Stomach (tissue), 19 donors: ENCODE measurements at places on chromosomes 4 and X. TPM values are rescaled to one million over a fixed set of nuclear protein-coding genes. Genes with fewer than 3 reads are reported as not detected.

DNA sequence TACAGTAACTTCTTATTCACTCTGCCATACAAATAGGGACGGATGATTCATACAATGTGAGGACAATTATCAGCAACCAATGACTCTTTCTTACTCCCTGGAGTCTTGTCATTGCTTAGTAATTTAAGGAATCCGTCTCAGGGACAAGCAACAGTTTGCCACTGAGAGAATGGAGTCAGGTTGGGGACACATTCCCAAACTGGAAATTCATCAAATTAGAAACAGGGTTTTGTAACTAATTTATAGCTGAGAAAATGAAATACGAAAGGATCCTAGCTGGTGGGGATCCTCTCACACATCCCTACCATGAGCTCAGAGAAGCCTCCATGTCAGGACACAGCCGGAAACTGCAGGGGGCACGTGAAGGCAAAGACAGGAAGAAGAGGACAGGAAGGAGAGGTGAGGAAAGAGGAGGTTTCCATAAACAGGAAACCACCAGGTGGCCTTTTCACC is 50.4 kb upstream of the KDR start:
- no peaks in the 10 kb centered on the region for H3K36me3 ChIP-seq
- no peaks in the 10 kb centered on the region for H3K4me1 ChIP-seq
- H3K27ac ChIP-seq, result no peak overlapping the region
- no peak overlapping the region for H3K4me3 ChIP-seq
- H3K27me3 ChIP-seq, result no peaks in the 10 kb centered on the region
- no peak for DNase-seq

GRCh38 chrX:96770315-96770714 is 85.7 kb downstream of the DIAPH2 start:
- DNase-seq, result peak; percentile 20
- no peaks in the 10 kb centered on the region for H3K36me3 ChIP-seq
- no peak overlapping the region for H3K4me3 ChIP-seq
- H3K4me1 ChIP-seq, result no peaks in the 10 kb centered on the region
- H3K27me3 ChIP-seq, result no peaks in the 10 kb centered on the region
- H3K27ac ChIP-seq, result no peak overlapping the region

DNA sequence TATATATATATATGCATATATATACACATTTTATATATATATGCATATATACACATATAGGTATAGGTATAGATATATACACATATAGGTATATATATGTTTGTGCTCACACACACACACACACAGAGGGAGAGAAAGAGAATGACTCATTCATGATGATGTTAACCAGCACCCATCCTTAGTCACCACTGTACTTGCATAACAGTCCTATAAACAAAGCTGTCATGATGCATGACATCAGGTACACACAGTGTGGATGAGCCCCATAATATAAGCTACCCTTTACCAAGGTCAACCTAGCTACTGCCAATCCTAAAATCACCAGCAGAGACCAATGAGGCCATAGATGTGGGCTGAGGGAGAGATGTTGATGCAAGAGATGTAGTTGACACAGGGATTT is 1408.0 kb downstream of the RAPGEF2 start:
- no peak for DNase-seq
- no peaks in the 10 kb centered on the region for H3K4me1 ChIP-seq

GRCh38 chrX:145190801-145191389 is 56.4 kb upstream of the SPANXN1 start:
- no peaks in the 10 kb centered on the region for H3K36me3 ChIP-seq
- DNase-seq, result peak; percentile 20
- H3K4me1 ChIP-seq, result no peaks in the 10 kb centered on the region
- H3K27ac ChIP-seq, result no peak overlapping the region
- no peak overlapping the region for H3K4me3 ChIP-seq
- H3K27me3 ChIP-seq, result no peaks in the 10 kb centered on the region

GRCh38 chrX:102837847-102838246 is 99.2 kb upstream of the RAB40AL start:
- no peaks in the 10 kb centered on the region for H3K4me1 ChIP-seq
- H3K36me3 ChIP-seq, result no peaks in the 10 kb centered on the region
- no peak for DNase-seq

- H3K4me1 ChIP-seq, result peaks cover 75% of the 10 kb centered on the region
- no peak for DNase-seq
- H3K27ac ChIP-seq, result peak overlapping the region; percentile 31
- no peaks in the 10 kb centered on the region for H3K27me3 ChIP-seq
- H3K4me3 ChIP-seq, result no peak overlapping the region
Measured at GRCh38 chr4:158783785-158784184, 15.0 kb downstream of the FNIP2 start.

DNA sequence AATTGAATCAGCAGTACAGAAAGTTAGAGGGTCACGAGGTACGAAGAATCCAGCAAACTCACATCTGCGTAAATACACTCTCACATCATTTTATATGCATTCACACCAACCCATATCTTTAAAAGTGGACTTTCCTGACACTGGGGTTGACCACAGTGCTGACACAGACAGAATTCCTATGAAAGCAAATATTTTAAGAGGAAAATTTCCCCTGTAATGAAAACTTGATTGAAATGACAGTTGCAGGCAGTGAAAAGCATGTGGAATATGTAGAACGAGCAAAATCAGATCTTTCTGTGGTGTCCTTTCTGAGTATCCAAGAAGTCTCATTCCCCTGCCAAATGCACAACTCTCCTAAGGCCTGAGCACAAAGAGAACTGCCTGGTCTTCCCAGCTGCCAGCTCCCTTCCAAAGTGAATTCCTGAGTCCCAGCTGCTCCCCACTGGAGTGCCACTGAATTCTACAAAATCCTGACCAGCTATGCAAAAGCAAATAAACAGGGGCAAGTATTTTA is 50.5 kb upstream of the FAM9C start:
- no peaks in the 10 kb centered on the region for H3K27me3 ChIP-seq
- peaks cover 6% of the 10 kb centered on the region for H3K4me1 ChIP-seq
- H3K4me3 ChIP-seq, result no peak overlapping the region
- H3K36me3 ChIP-seq, result no peaks in the 10 kb centered on the region
- DNase-seq, result no peak

DNA sequence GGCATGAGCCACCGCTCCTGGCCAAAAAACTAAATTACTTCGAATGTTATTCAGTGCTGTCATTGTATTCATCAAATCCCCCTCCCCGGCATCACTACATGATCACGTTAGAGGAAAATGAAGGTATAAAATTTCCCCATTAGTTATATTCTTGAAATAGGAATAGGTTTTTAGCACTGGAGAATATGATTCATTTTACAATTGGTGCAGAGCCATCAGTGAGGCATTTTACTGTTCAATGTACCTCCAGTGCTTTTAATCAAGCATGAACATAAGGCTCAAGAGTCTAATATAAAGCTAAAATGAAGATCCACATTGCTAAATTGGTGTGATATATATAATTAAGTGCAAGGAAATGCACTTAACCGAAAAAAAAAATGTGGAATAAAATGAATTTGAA is 18.3 kb downstream of the KLF3 start:
- H3K27me3 ChIP-seq, result no peaks in the 10 kb centered on the region
- no peaks in the 10 kb centered on the region for H3K36me3 ChIP-seq
- no peak overlapping the region for H3K27ac ChIP-seq
- peaks cover 37% of the 10 kb centered on the region for H3K4me1 ChIP-seq

- H3K27ac ChIP-seq, result no peak overlapping the region
- H3K4me3 ChIP-seq, result no peak overlapping the region
- no peaks in the 10 kb centered on the region for H3K4me1 ChIP-seq
- no peaks in the 10 kb centered on the region for H3K36me3 ChIP-seq
Measured at GRCh38 chr4:19117022-19117421, 1095.5 kb upstream of the LCORL start.

- no peak overlapping the region for H3K4me3 ChIP-seq
- H3K36me3 ChIP-seq, result no peaks in the 10 kb centered on the region
- DNase-seq, result no peak
- H3K27ac ChIP-seq, result no peak overlapping the region
- no peaks in the 10 kb centered on the region for H3K4me1 ChIP-seq
- no peaks in the 10 kb centered on the region for H3K27me3 ChIP-seq
Measured at GRCh38 chr4:90542216-90542615, 415.0 kb downstream of the CCSER1 start.

DNA sequence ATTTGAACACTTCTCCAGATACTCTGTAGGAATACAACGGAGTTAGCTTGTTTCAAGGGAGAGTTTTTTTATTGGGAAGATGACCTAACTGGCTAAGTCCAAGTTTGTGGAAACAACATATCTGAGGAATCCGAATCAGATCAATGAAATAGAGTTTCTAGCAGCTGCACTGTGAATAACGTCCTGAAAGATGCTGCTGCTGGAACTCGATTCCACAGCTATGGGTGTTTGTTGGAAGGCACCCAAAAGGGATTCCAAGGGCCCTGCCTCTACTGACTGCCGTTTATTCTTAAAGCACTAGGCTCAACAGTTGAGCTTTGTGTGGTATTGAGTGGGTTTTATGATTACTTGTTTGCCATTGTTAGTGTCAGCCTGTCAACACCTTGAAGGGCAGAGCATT is 6.6 kb upstream of the GBA3 start:
- no peak for DNase-seq
- no peaks in the 10 kb centered on the region for H3K36me3 ChIP-seq
- no peak overlapping the region for H3K27ac ChIP-seq
- no peaks in the 10 kb centered on the region for H3K27me3 ChIP-seq
- H3K4me1 ChIP-seq, result no peaks in the 10 kb centered on the region

DNA sequence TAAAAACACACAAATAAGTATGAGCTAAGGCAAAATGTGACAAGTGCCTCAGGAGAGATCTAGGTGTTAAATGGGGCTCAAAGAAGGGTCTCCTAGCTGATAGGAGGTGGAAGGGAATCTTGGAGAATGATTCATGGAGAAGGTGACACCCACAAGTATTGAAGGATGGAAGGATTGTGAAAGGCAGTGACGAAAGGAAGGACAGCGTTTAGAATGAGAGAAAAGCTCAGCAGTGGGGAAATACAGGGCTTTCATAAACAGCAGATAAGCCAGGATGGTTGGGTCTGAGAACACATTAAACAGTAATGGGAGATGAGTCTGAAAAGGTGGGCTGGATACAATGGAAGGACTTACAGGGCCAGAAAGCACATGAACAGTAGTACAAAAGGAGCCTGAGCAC is 11.5 kb downstream of the ANXA5 start:
- no peak overlapping the region for H3K27ac ChIP-seq
- DNase-seq, result no peak
- H3K4me3 ChIP-seq, result no peak overlapping the region
- H3K27me3 ChIP-seq, result no peaks in the 10 kb centered on the region
- H3K36me3 ChIP-seq, result peaks cover 59% of the 10 kb centered on the region

- H3K4me1 ChIP-seq, result no peaks in the 10 kb centered on the region
- no peaks in the 10 kb centered on the region for H3K27me3 ChIP-seq
- H3K36me3 ChIP-seq, result no peaks in the 10 kb centered on the region
- no peak overlapping the region for H3K4me3 ChIP-seq
- no peak overlapping the region for H3K27ac ChIP-seq
- no peak for DNase-seq
Measured at GRCh38 chrX:23631136-23631535, 36.2 kb upstream of the PRDX4 start.

DNA sequence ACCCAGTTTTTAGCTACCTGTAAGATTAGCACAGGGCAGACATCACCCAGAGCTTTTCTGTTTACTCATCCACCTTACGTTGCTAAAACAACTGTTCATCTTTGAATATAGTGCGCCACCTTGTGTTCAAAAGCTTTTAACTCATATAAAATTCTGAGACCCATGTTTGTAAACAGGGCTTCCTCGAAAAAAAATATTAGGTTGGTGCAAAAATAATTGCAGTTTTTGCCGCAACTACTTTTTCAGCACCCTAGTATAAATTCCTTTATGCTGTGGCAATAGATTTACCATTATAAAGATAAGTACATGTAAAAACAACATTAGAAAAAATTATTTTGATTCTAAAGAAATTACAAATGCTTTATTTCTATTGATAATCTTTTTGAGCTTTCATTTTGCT is 147.9 kb downstream of the LRBA start:
- H3K4me1 ChIP-seq, result no peaks in the 10 kb centered on the region
- H3K36me3 ChIP-seq, result peaks cover 37% of the 10 kb centered on the region
- DNase-seq, result peak; percentile 91

DNA sequence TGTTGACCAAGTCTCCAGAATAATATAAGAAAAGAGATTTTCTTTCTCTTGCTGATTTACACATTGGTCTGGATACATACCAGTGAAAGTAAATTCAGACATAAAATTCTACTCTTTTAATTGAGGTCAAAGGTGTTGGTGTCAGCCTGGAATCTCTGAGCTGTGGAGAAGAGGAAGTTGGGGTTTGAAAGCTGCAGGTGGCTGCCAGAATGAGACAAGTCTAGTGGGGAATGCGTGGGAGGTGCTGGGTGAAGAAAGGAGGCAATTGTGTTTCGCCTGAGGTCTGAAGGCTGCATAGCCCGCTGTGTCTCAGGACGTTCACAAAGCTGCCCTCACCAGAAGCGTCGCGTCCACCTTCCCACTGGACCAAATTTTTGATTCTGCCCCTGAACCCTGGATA is 31.2 kb downstream of the PHEX start:
- no peak overlapping the region for H3K4me3 ChIP-seq
- H3K4me1 ChIP-seq, result no peaks in the 10 kb centered on the region
- no peaks in the 10 kb centered on the region for H3K36me3 ChIP-seq
- no peaks in the 10 kb centered on the region for H3K27me3 ChIP-seq
- DNase-seq, result no peak
- H3K27ac ChIP-seq, result no peak overlapping the region

DNA sequence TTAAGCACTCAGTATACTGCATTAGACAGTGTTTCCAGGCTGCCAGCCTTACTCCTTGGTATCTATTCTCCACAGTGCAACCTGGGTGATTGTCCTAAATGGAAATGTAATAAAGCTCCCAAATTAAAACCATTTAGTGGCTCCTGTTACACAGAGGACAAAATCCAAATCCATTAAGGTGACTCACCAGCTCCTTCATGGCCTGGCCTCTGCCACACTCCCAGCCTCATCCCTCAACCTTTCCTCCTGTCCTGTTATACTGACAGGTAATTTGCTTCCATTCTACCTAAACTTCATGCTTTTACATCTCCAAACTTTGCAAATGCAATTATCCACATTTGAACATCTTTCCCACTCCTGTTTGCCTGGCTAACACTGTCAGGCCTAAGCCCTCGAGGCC is 140.3 kb downstream of the INPP4B start:
- H3K27me3 ChIP-seq, result no peaks in the 10 kb centered on the region
- no peak overlapping the region for H3K4me3 ChIP-seq
- DNase-seq, result no peak

- H3K27ac ChIP-seq, result peak overlapping the region; percentile 88
- H3K4me1 ChIP-seq, result peaks cover 13% of the 10 kb centered on the region
- peak; percentile 49 for DNase-seq
- H3K27me3 ChIP-seq, result peaks cover 4% of the 10 kb centered on the region
Measured at GRCh38 chrX:41923978-41924683, 777 bp upstream of the CASK start.

- H3K36me3 ChIP-seq, result no peaks in the 10 kb centered on the region
- H3K27me3 ChIP-seq, result no peaks in the 10 kb centered on the region
- H3K4me1 ChIP-seq, result no peaks in the 10 kb centered on the region
- DNase-seq, result peak; percentile 48
- H3K4me3 ChIP-seq, result no peak overlapping the region
Measured at GRCh38 chrX:53714580-53715345, 28.2 kb upstream of the HUWE1 start.

Gene NPNT
- polyA plus RNA-seq, result 4.7 TPM

Gene CDS1
- polyA plus RNA-seq, result 3.4 TPM

Gene USP51
- 0.44 TPM for polyA plus RNA-seq

Gene TLR3
- 0.92 TPM for polyA plus RNA-seq

Gene TLR10
- polyA plus RNA-seq, result not detected

Gene PHOX2B
- 0.48 TPM for polyA plus RNA-seq

Gene RAB9B
- 0.76 TPM for polyA plus RNA-seq

Gene BEND2
- not detected for polyA plus RNA-seq

Gene EFHC2
- polyA plus RNA-seq, result 0.37 TPM

Gene DMRTC1B
- polyA plus RNA-seq, result 1.1 TPM

Gene ADAM29
- polyA plus RNA-seq, result not detected

Gene MAEA
- polyA plus RNA-seq, result 42.3 TPM

Gene FAM133A
- not detected for polyA plus RNA-seq

Gene NUDT10
- 5.3 TPM for polyA plus RNA-seq
